Stromal cell of bone marrow (primary cell): ENCODE measurements at places on chromosomes 12 and 14.

GRCh38 chr14:69819607-69820006 is 22.6 kb upstream of the SLC10A1 start:
- no peak for DNase-seq

DNA sequence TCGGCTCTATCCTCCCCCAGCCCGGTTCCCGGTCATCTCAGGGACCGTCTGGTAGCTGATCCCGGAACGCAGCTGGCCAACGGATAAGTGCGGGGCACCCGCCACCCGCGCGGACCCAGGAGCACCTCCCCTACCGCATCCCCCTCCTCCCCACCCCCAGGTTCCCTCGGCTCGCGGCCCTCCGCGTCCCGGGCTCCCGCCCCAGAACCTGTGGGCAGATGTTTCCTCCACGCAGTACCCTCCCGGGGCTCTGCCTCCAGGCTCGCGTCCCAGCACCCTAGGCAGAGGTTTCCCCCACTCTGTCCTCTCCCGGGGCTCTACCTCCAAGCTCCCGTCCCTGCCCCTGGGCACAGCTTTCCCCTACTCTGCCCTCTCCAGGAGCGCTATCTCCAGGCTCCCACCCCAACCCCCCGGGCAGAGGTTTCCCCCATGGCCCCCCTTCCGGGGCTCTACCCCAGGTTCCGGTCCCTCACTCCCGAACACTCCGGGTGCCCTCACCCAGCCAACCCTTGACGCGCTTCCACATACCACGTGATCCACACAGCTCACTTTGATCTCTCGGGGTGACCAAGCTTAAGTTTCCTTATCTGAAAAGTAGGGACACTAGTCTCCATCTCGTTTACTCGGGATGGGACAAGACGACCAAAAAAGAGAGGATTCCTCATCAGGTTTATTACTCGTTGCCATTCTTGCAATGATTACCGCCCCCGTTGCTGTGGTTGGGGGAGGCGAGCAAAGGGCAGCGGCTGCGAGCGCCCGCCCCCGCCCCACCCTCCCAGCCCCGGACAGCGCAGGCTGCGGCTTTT is at the start of gene CCDC38:
TSS of gene CCDC38 (minus strand) at position 91 of the 806 bp plus-strand sequence. CDS start 6,105 bp downstream, outside the sequence.
- DNase-seq: peak; percentile 58

DNA sequence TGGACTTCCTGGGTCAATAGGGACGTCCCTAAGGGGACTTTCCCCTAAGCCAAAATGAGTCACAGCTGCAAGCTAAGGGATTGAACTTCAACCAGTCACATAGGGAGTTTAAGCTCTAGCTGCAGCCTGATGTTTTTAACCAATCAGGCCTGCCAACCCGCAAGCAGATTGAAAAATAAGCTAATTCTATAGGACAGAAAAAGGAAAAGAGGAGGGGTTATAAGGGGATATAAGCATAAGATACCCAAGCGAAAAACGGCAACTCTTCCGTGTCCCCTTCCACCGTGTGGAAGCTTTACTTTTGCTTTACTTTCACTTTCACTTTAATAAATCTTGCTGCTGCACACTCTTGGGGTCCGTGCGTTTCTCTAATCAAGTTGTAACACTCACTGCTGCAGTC is 24.4 kb downstream of the ATP23 start:
- no peak for DNase-seq

- no peak for DNase-seq
Observed at GRCh38 chr14:103436533-103436932, 51.3 kb downstream of the MARK3 start.

DNA sequence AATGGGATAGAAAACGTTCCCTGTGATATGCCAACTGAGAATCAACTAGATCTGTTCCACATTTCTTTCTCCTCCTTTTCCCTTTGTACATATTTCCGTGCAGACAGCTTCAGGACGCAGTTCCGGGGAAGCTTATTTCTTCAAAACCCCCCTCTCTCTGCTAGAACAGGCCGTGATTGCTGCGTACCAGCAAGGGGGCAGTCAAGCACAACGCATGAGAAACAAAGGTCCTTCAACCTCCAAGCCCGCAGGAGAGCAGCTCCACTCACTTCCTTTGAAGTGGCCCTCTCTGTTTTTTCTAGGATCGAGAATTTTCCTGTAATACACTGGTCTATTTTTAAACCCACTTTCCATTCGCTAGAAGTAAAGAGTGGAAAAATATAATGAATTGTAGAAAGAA is 80.8 kb downstream of the ZNF664 start:
- DNase-seq: peak; percentile 43

DNA sequence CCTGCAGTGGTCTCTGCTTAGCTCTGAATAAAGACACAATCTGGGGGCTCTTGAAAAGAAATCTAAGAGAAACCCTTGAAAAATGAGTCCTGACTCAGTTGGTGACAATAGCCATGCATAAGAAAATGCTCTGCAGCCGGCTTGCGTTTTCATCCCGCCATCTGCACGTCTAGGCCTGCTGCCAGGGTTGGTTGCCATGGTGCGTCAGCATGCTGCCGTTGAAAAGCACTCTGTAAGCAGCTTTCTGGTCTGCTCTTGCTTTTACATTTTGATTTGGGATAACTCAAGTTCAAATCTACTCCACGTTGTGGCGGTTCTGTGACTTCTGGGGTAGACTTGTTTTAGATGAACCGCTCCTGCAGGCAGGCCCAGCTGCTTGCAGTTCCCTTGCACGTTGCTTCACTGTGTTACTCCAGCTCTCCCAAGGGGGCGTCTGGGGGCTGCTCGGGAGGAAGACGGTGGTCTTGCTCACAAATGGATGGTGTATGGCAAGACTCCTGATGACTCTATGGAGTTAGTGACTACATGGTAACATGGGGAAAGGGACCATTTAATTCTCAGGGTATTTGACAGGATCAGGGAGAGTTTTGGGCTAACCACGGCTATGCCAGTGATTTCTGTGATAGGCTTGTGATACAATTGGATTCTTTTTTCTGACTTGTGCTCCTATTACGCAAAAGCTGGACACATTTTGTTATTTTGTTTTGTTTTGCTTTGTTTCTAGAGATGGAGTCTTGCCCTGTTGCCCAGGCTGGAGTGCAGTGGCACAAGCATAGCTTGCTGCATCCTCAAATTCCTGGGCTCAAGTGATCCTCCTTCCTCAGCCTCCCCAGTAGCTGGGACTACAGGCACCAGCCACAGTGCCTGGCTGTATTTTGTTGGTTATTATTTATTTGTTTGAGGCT is 15.8 kb downstream of the WNT5B start:
- DNase-seq: peak; percentile 76

DNA sequence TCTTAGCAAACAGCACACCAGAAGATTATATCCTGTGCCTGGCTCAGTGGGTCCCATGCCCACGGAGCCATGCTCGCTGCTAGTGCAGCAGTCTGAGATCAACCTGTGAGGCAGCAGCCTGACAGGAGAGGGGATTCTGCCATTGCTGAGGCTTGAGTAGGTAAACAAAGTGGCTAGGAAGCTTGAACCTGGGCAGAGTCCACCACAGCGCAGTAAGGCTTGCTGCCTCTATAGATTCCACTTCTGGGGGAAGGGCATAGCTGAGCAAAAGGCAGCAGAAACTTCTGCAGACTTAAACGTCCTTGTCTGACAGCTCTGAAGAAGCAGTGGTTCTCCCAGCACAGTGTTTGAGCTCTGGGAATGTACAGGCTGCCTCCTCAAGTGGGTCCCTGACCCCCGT is 210.3 kb downstream of the RMST start:
- no peak for DNase-seq

GRCh38 chr14:43651896-43652295 is 855.2 kb downstream of the FSCB start:
- DNase-seq: no peak

DNA sequence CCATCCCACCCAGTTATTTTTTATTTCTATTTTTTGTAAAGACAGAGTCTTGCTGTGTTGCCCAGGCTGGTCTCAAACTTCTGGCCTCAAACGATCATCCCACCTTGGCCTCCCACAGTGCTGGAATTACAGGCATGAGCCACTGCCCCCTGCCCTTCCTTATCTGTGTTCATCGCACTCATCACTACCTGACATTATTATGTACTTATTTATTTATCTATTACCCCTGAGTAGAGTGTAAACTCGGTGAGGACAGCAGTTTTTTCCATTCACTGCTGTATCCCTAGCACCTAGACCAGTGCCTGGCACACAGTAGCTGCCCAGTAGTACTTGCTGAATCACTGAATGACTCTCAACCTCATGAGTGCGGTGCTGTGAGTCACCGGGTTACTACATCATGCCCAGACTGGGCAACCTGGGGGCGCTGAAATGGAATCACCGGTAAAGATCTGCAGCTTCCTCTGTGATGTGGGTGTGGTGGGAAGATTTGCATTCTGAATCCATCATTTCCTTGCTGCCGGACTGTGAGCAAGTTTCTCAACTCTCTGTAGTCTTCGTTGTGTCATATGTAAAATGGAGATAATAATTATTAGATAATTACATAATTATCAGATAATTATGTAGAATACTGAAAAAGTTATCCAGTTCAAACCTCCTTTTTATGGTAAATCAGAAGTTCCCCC is 81.9 kb upstream of the USP44 start:
- DNase-seq: peak; percentile 76

- DNase-seq: peak; percentile 51
Observed at GRCh38 chr14:100864960-100865681, 38.4 kb downstream of the RTL1 start.

DNA sequence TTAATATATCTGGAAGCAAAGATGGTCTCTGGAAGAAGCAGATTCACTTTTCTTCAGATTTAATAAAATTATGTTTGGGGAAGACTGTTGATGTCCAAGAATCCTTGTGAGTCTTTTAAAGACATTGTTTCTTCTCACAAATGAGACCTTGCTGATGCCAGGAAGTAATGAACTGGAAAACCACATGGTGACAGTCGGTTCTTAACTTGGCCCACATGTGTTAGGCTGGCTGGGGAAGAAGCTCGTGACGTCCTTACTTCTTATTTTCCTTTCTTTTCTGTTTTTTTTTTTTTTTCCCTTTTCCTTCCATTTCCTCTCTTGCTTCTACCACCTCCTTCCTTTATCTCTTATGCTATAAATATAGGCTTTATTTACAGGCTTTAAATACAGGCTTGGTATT is 950.2 kb downstream of the BCL11B start:
- no peak for DNase-seq

DNA sequence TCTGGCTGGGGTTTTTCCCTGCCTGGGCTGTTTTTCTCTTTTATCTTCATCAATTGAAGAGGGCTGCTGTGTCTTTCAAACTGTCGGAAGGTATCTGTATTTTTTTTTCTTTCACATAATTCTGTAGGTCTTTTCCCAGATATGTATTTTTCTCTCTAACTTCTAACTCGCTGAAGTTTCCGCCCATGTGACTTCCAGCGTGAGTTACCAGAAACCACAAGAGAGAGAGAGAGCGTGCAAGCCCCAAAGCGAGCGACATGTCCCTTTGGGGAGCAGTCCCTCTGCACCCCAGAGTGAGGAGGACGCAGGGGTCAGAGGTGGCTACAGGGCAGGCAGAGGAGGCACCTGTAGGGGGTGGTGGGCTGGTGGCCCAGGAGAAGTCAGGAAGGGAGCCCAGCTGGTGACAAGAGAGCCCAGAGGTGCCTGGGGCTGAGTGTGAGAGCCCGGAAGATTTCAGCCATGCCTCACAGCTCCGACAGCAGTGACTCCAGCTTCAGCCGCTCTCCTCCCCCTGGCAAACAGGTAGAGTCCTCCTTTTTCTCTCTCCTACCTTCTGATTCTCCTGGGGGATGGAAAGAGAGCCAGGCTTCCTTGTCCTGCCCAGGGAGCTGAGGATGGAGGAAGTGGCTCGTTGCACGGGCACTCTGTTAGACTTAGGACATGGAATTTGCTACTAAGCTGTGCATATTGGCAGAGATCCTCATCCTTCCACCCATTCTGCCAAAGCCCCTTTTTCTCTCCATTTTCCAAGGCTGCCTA is at the start of gene BATF:
TSS of gene BATF (plus strand) at position 246 of the 759 bp plus-strand sequence. CDS start at position 460, 214 bp downstream.
- DNase-seq: no peak

DNA sequence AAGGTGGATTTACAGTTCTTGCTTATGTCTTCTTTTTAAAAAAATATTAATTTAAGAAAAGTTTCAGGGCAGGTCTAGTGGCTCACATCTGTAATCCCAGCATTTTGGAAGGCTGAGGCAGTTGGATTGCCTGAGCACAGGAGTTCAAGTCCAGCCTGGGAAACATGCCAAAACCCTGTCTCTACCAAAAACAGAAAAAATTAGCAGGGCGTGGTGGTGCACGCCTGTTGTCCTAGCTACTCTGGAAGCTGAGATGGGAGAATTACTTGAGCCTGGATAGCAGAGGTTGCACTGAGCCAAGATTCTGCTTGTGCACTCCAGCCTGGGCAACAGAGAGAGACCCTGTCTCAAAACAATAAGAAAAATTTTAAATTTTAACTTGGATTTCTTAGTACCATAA is 5.4 kb upstream of the TAS2R46 start:
- peak; percentile 3 for DNase-seq

GRCh38 chr12:15151161-15152091 is 69.8 kb downstream of the RERG start:
- no peak for DNase-seq

- no peak for DNase-seq
Observed at GRCh38 chr14:58640959-58641358, 3.2 kb downstream of the DACT1 start.

DNA sequence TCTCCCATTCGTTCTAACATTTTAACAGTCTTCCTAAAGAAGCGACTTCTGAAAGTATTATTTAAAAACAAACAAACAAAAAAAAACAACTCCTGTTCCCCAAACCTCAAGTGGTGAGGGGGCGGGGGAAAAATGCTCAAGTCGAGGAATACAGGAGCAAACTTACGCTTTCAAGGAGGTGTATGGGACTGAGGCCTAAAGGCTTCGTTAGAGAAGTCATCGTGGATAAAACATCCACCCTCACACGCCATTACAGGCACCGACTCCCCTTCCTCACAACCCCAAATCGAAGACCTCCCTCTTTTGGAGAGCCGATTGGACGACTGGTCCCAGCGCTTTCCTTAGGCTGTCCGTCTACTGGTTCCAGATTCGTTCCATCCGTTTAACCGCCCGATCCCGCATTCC is 693 bp downstream of the CBX5 start:
- no peak for DNase-seq

DNA sequence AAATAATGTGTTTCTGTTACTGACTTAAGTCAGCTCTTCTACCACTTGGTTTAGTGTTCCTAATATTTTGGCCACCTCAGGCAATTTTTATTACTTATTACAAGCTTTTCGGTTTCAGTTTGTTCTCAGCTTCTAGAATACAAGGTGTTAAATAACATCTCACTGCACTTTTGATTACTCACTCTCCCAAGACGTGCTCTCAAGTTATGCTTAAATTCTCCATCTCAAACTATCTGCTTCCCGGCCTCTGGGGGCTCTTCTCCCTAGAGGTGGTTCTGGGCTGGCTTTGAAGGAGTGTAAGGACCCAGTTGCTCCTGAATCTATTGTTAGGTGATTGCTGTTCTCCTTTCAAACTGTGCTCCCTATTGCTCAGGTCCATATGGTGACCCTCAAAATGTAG is 193.9 kb upstream of the DDHD1 start:
- DNase-seq: no peak

- DNase-seq: no peak
Observed at GRCh38 chr12:108594323-108594903, 3.5 kb downstream of the TMEM119 start.

DNA sequence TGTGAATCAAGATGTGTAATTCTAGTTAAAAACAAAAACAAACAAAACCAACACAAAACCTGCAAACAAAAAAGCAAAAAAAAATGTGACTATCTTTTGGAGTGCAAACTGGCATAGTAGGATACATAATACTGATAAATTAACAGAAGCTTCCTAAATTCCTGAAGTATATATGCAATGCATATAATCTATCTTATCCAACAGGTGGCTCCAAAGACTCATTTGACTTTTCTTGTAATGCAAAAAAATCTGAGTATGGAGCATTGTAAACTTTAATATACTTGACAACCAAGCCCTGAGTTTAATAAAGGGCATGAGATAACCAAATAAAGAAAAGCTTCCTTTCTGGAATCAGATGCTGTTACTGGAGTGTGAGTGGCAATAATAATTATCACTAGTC is 1003.6 kb downstream of the FSCB start:
- no peak for DNase-seq
